Activated CD4-positive, alpha-beta T cell treated with anti-CD3 and anti-CD28 coated beads, Interleukin-2, Interleukin-4, amounts not matched to agents 100 ng/mL and 50 ng/mL, durations not matched to agents 16 hours and 8 hours (primary cell): ENCODE measurements at places on chromosomes 16 and 17.

GRCh38 chr17:21253646-21254441 is 634 bp upstream of the NATD1 start:
- no peak for DNase-seq

DNA sequence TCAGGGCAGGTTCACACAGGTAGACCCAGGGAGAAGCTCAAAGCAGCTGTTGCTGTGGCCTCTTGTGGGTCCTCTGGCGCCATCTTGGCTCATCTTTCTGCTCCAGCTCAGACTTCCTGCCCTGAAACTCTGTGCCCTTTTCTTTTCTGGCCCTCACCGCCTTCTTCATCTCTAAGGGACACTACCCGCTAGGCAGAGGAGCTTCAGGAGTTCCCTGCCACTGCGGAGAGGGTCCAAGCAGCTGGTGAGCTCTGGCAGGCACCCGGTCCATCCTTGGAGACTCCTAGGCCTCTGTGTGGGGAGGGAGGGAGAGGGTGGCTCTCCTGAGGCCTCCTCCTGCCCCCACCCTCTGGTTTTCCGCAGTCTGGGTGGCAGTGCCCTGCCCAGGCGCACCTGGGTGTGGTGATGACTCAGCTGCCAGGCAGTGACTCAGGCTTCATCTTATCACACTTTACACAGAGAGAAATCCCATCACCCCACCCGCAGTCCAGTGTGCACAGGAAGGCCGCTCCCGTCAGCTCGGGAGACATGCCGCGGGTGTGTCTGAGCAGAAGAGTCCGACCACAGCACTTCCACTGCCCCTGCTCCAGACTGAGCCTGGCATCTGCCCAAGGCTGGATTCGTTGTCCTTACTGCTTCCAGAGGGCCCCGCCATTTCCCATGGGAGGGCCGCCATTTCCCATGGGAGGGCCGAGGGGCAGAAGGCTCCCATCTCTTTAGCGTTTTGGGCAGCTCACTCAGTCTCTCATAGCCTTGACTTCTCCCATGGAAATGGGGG is 7.3 kb downstream of the NT5C start:
- peak; percentile 84 for DNase-seq

GRCh38 chr16:70679671-70680494 is 6.0 kb downstream of the MTSS2 start:
- no peak for DNase-seq

DNA sequence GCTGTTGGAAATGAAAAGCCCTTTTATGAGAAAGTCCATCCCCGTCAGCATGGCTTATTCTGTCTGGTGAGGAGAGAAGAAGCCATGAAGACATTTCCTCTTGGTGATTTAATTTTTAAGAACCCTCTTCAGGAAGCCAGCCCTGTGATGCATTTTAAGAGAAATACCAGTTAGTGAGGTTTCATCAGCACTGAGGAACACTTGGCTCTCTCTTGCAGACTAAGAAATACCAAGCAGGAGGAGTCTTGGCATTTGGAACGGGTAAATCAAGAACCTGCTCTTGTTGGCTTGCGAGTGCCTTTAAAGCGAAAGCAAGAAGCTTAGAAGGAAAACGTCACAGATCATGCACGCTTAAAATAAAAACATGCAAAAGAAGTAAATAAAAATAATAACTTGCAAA is 17.5 kb downstream of the RAB11FIP3 start:
- no peak for DNase-seq

- DNase-seq, result no peak
These were observed 234.5 kb downstream of the NTN1 start for GRCh38 chr17:9255833-9256232.

- peak; percentile 71 for DNase-seq
These were observed at the start of gene LLGL2 for GRCh38 chr17:75524970-75525805. LLGL2 (plus strand) TSS chr17:75525697; CDS start chr17:75543427, 17,730 bp downstream.

DNA sequence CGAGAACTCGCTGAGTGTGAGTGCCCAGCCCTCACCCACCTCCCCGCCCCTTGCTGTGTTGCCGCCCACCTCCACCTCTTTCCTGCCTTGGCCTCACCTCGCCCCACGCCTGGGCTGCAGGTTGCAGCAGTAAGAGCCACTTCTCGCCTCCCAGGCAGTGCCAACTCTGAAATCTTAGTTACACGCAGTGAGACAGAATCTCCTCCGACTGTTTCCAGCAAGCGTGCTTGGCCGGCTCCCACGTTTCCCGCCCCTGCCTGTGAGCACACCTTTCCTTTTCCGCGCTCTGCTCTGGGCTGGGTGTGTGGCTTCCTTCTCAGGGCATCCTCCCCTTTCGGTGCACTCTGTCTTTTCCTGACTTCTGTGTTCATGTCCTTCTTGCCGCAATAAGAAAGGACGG is 5.7 kb downstream of the ENGASE start:
- DNase-seq, result no peak

DNA sequence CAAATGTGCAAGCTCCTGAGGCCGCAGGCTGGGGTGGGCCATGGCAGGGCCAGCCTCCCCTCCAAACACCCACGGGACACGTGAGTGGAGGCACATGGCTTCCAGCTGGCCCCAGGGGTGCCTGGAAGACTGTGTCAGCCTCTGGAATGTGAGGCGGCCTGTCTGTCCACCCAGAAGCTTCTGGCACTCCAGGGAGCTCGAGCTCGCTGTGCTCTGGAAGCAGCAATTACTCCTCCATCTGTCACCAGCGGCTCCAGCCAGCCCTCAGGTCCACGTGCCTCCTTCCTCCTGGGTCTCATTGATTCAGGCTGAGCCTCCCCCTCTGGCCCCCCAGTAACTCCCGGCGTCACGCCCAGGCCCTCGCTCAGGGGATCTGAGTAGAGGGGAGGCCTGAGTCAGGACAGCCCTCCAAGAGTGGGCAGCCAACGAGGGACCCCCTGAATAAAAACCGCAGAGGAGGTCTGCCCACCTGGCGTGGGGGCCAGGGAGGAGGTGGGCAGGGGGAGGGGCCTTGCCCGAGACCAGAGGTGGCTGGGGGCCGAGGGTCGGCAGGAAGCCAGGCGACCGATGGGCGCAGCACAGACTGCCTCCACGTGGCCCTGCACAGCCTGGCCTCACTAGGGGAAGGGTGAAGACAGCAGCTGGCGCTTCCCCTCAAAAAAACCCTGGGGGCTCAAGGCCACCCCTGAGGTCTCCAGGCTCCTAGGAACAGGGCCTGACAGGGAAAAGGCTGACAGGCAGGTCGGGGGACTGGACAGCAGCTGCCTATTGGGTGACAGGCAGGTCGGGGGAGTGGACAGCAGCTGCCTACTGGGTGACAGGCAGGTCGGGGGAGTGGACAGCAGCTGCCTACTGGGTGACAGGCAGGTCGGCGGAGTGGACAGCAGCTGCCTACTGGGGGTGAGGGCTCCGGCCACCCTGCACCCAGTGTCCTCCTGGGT is 11.9 kb downstream of the PIEZO1 start:
- no peak for DNase-seq

- DNase-seq, result no peak
These were observed 2.1 kb downstream of the RHBDL1 start for GRCh38 chr16:677316-678190.

GRCh38 chr17:71436479-71436878 is 684.3 kb upstream of the SOX9 start:
- DNase-seq, result no peak

- DNase-seq, result no peak
These were observed 41.3 kb upstream of the PABPN1L start for GRCh38 chr16:88907768-88908167.

GRCh38 chr17:80694085-80694991 is 149.7 kb downstream of the RPTOR start:
- no peak for DNase-seq

DNA sequence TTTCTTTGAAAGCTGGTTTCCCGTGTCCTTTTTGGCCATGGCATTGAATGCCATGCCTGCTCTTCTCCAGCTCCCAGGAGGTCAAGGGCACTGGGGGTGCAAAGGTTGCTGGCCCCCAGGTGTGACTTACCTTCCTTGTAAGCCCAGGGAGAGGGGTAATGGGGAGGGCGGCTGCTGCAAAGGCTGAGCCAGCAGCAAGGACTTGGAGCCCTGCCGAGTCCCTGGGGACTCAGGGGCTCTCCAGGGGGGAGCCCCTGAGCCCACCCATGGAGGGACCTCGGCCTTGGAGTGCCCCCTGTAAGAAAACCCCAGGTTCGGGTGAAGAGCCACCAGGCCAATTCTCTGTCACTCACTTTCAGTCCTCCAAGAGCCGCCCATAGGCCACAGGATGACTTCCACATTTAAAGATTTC is 5.9 kb upstream of the CCL22 start:
- DNase-seq, result no peak

GRCh38 chr17:35807371-35808144 is 1.7 kb upstream of the TAF15 start:
- no peak for DNase-seq
